Left ventricle myocardium inferior (tissue), 1 donor: ENCODE measurements at places on chromosomes 12 and 14. TPM values are rescaled to one million over a fixed set of nuclear protein-coding genes. Genes with fewer than 3 reads are reported as not detected.

NELL2 gene
- total RNA-seq: 0.55 TPM

BEST3 gene
- 0.80 TPM for total RNA-seq

RAD51AP1 gene
- 1.2 TPM for total RNA-seq

BORCS5 gene
- 8.7 TPM for total RNA-seq

RNASE3 gene
- total RNA-seq: not detected

VRK1 gene
- 6.5 TPM for total RNA-seq

MIP gene
- total RNA-seq: not detected
